ENCODE measurements at places on chromosomes 11 and 22.

- no peak for DNase-seq
Observed at GRCh38 chr11:34614344-34615104, 6.4 kb upstream of the EHF start.

DNA sequence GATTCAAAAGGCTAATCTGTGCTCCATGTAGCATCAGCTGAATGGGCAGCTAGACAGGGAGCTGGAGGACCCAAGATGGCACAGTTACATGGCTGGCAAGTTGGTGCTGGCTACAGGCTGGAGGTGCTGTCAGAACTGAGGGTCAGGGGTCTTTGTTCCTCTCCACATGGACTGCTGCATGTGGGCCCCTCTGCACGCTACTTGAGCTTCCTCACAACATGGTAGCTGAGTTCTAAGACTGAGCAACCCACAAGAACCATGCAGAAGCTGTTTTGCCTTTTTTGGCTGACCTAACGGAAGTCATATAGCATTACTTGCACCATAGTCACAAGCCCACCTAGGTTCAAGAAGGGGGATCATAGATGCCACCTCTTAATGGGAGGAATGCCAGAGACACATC lies 196.1 kb downstream of the GRIK4 start:
- DNase-seq: no peak

- no peak for DNase-seq
Observed at GRCh38 chr11:2575591-2576051, 124.2 kb downstream of the KCNQ1OT1 start.

DNA sequence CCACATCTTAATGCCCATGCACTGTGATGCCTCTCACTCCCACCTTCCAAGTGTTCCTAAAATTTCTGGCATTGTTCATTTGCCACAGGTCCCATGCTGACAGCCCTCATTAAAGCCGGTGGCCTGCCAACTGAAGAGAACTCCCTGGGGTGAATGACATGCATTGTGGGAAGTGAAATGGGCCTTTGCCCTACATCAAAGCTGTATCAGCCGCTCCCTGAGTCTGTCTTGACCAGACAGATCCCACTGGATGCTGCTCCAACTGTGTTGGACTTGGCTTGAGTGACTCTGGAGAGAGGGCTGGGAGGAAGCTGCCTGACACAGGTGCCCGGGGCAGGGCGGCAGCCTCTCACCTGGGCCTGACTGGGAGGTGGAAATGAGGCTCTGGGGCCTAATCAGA lies 8.8 kb upstream of the SEC14L4 start:
- no peak for DNase-seq

DNA sequence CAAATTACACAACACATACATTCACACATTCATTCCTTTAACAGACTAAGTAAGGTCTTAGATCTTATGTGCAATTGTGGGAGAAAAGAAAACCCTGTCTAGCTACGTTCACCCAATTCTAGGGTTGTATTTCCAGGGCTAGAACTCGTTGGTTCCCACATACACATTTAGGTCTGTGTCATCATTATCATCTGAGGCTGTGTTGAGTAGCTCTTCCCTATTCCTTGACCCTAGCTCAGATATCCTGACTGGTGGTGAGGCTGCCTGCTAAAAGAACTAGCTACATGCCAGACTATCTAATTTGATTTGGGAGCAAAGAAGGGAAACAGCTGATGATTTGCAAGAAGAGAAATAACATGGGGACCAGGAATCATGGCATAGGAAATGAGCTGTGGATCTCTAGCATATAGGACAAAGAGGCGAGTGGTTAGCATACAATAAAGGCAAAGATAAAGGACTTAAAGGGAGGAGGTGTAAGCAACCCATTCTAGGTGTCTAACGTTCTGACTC lies 27.5 kb upstream of the OR10G7 start:
- no peak for DNase-seq

- no peak for DNase-seq
Observed at GRCh38 chr11:127931803-127932202, 655.6 kb downstream of the ETS1 start.

GRCh38 chr22:22171357-22172218 lies 73.0 kb upstream of the VPREB1 start:
- no peak for DNase-seq

- no peak for DNase-seq
Observed at GRCh38 chr11:71465054-71465453, 12.1 kb downstream of the NADSYN1 start.

DNA sequence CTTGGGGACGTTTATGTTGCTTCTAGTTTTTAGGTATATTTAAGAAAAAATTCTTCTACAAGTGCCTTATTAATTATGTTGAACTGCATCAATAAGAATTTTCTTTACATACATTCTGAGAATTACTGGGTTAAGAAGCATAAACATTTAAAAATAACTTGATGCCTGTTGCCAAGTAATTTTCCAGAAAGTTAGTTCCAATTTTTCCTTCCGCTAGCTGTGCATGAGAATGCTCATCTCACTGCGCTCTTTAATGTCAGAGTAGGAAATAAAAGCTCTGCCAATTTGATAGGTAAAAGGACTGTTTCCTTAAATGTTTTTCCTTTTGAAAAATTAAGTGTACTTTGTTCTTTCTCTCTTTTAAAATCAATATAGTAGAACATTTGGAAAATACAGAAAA lies 113.1 kb upstream of the ZBED5 start:
- DNase-seq: no peak

- DNase-seq: no peak
Observed at GRCh38 chr11:70433966-70434812, 35.9 kb downstream of the CTTN start.

DNA sequence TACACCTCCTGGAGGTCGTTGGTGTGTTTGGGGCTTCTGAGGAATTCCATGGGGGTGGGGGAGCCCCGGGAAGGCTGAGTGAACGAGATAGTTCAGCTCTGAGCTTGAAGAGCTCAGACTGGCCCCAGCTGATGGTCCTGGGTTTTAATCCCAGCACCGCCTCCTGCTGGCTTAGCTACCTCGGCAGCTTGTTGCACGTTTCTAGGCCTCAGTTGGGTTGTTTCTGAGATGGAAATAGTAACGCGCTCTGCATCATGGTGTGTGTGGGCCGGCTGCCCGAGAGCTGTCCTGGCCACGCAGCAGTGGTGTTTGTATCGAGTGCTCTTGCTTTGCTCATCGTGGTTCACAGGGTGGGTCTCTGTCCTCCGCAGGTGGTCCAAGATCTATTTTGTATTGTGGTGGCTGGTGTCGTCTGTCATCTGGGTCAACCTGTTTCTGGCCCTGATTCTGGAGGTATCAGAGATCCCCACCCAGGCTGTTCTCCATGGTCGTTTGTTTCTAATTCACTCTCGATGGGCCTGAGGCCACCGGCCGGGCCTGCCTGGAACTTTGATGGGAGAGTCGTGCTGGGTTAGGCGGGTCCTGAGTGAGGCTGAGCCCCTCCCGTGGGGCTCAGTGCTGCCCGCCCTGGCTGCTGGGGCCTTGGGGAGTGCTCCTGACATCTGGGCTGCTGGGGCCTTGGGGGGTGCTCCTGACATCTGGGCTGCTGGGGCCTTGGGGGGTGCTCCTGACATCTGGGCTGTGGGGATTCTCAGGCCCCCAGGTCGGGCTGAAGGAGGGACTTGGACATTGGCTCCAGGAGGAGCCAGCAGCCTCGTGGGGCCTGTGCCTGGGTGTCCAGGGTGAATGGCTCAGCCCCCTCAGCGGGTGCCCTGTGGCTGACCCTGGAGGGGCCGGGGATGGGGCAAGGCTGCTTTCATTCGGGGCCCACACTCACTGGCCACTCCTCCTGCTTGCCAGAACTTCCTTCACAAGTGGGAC lies 37.7 kb downstream of the TPCN2 start:
- DNase-seq: no peak

- DNase-seq: no peak
Observed at GRCh38 chr11:34149786-34150185, 44.4 kb downstream of the NAT10 start.

- DNase-seq: no peak
Observed at GRCh38 chr22:47165338-47166032, 403.0 kb downstream of the TBC1D22A start.

DNA sequence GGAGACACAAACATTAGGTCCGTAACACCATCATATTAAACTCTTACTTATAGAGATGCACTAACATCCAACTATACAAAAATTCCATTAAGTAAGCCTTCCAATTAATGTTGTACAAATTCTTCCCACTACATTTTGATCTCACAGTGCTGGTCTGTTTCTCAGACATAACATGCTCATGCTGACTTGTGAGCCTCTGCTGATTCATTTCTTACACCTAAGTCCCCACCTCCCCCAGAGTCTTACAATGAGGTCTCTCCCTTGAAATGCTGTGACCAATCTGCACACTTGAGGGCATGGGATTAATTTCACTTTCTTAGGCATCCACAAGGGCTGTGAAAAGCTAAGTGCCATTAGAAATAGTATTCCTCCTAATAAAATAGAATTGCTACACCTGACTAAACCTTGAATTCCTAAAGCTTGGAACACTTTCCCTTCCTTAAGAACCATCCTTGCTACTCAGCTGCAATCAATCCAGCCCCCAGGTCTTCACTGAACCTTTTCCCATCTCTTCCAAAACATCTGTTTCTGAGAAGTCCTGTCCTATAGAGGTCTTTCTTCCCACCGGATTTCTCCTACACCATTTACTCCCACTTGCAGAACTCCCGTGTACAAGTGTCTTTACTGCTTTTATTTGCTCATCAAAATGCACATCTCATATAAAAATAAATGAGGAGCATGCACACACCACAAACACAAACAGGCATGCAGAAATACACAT lies 2.0 kb downstream of the HBG1 start:
- no peak for DNase-seq

- DNase-seq: no peak
Observed at GRCh38 chr11:95398437-95399112, 167.6 kb upstream of the SESN3 start.

DNA sequence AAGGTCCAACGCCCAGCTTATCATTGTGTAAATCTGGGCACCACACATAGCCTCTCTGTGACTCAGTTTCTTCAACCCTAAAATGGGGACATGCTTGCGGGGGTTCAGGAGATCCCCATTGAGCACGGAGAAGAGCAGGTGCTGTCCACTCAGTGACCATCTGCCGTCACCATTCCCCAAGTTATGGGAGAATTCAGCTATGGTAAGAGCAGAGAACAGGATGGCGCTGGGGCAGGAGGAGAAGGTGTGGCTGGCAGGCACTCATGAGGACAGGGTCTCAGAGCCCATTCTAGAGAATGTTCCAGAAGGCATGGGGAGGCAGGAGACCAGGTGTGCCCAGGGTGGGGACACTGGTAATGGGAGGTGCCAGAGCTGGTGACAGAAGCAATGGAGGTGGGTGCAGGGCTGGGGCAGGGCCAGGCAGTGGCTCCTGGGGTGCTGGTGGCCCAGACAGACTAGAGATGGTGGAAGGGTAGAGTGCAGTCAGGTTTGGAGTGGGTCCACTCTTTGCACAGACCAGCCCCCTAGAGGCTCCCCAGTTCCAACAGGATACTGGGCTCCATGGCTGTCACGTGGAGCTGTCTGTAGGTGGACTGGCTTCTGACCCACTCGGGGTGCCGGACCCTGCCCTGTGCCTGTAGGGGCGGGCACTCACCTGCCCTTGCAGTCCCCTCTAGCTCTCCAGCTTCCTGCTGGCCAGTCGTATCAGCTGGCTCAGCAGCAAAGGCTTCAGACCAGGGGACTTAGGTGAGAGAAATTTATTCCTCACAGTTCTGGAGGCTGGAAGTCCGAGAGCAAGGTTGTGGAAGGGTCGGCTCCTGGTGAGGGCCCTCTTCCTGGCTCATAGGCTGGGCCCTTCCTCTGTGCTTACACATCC lies 84.7 kb downstream of the CDKN1C start:
- no peak for DNase-seq

- no peak for DNase-seq
Observed at GRCh38 chr11:64776875-64777274, 1.5 kb downstream of the SF1 start.

- DNase-seq: no peak
Observed at GRCh38 chr11:120594746-120595145, 83.2 kb downstream of the GRIK4 start.

DNA sequence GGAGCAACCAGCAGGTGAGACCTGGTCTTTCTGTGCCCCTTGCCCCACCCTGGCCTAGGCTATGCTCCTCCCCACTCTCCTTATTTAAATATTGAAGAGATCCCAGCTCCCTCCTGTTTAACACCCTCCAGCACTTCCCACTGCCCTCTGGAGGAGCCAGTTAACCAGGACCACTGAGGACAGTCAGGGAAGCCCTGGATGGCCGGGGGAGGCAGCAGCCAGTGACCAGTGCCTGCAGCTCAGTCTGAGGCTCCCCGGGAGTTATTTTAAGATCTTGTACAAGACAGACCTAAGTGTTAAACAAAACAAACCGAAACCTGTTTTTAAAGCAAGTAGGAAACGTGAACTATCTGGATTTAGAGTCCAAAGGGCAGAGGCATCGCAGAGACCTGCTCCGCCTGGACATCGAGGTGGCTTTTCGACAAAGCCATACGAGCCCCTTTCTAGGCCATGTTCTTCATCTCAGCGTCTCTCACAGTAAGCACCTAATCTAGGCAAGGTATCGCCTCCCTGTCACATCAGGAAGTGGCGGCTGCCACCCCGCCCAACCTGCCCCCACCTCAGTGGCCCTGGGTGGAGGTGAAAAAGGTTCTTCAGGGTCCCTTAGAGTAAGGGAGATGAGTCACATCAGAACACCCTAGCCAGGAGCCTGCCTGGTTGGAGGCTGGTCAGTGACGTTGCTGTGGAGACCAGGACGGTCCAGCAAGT lies 35.2 kb downstream of the TRMU start:
- DNase-seq: no peak

- DNase-seq: no peak
Observed at GRCh38 chr11:73458201-73458600, 82.0 kb downstream of the RELT start.

DNA sequence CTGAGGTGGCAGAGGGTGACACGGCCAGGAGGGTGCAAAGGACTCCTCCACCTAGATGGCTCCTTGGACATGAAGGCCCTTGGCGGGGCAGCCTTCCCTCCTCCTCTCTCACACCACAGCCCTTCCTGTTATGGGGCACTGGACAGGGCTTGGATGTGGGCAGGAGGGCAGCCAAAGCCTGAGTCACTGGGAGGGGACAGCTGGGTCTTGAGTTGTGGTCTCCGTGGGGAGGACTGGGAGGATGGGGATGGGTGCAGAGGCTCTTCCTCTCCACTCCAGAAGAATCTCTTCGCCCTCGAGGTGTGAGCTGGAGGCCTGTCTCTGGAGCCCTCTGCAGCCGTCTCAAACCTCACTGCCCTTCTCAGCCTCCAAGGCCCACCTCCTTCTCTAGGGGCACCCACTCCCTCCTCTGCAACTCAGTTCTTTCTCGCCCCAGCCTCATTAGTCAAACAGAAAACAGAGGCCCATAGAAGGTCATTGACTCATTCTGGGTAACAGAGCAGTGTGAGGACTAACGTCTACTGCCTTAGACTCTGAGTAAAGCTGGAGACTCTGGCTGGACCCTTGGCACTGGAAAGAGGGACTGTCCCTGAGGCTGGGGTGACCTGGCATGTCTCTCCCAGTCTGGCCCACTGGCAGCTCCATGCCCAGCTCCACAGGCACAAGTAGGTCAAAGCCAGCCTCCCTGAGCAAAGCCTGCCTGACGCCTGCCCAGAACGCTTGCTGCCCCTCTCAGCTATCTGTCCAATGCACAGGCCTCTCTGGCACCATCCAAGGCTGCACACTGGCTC lies 47.5 kb upstream of the CDON start:
- DNase-seq: no peak

GRCh38 chr22:47837703-47838102 lies 1075.3 kb downstream of the TBC1D22A start:
- DNase-seq: peak; percentile 16

GRCh38 chr11:73141031-73141308 lies 1.1 kb downstream of the FCHSD2 start:
- DNase-seq: peak; percentile 37

All from NCI-H748 treated with DMSO at 0.1 percent for 48 hours (cell line).